ENCODE measurements at places on chromosomes 3 and 15.

- no peak for DNase-seq
These were observed 229.7 kb upstream of the KCNMB2 start for GRCh38 chr3:178306432-178307115.

- DNase-seq: no peak
These were observed 82.0 kb upstream of the XXYLT1 start for GRCh38 chr3:195352895-195353488.

GRCh38 chr3:122349171-122349570 lies 24.1 kb downstream of the CSTA start:
- no peak for DNase-seq

DNA sequence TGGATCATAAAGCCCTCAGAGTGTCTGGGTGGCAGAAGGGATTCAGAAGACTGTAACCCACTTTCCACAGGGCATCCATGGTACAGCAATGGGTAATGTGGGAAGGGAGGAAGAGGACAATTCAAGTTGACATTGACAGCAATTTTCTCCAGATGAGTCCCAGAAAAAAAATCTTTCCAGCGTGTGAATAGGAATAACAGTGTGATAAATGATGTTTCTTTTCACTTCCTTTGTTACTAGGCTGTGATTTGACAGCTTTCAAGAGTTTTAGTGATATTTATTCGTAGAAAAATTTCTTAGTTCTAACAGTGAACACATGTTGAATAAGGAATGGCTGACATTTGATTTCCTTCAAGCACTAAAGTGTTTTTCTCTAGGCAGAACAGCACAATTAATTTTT lies 186.4 kb downstream of the CADPS start:
- DNase-seq: no peak

GRCh38 chr15:38164507-38164906 lies 88.1 kb upstream of the SPRED1 start:
- DNase-seq: no peak

DNA sequence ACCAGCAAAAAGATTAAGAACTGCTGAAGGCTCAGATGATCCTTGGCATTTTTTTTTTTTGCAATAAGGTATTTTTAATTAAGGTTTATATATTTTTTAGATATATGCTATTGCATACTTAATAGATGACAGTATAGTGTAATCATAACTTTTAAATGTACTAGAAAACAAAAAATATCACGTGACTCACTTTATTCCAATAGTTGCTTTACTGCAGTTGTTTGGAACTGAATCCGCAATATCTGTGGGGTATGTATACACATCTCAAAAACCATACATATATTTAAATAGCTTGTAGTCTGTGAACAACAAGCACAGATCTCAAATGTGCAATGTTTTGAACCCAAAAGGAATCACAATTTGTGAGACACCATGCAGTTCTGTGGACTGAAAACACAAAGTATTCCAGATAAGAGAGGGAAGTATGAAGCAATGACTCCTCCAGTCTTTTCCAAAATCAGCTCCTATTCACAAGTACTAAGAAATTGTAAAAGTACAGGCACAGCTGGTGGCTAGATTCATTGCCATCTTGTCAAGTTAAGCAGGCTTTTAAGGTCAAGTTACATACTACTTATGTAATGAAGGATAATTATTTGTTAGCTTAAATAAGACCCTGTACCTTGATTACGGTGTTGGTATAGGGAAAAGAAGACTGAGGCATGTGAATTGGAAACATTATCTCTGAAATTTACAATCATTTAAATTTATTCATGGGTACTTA lies 331.1 kb downstream of the TBC1D5 start:
- DNase-seq: no peak

DNA sequence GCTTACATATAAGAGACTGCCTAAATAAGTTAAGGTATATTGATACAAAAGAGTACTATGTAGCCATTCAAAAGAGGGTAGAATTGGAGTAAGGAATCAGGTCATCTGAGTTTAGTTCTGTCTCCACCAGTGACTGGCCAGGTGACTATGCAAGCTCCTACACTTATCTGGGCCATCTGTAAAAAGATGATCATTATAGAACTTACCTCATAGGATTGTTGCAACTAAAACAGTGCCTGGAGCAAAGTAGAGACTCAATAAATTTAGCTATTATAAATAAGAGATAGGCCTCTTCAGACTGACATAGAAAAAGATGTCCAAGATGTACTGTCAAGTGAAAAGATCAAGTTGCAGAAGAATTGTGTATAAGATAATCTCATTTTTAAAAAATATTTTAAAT lies 1.7 kb upstream of the ATP8B4 start:
- no peak for DNase-seq

GRCh38 chr3:187838016-187838540 lies 92.8 kb upstream of the BCL6 start:
- DNase-seq: no peak

DNA sequence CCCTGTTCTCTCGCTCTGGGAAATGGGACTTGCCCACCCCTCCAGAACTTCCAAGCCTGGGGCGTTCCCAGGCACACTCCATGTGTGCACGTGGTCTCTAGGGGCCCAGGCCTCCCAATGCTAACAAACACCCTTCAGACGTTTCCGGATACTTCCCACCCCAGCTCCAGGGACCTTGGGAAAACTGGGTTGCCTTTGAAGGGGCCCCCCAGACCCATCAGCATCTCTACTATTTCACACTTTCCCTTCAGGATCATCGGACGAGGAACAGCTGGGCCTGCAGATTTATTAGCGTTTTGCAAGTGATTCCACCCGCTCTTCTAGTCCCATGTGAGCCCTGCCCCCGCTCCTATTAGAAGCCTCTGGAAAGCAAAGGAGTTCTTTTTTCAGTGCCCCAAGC lies 63.2 kb downstream of the MAGEF1 start:
- no peak for DNase-seq

DNA sequence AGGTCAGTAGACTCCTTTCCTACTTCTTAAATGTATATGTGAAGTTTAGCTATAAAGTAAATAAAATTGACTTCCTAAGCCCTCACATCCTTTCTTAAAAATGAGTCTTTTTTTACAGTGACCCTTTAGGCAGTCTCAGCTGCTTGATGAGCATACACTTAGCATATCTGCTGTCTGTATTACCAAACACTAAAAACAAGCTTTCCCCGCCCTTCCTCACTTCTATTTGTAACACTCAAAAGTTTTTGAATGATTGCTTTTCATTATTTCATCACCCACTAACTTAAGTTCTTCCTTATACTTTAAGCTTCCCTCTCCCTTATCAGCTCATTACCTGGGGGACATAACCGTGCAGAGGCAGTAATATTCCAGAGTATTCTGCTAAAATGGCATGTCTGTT lies 89.4 kb downstream of the PLOD2 start:
- DNase-seq: no peak

GRCh38 chr3:191020730-191021396 lies 158.4 kb upstream of the GMNC start:
- no peak for DNase-seq

- DNase-seq: no peak
These were observed 298.2 kb upstream of the SATB1 start for GRCh38 chr3:18723206-18723810.

DNA sequence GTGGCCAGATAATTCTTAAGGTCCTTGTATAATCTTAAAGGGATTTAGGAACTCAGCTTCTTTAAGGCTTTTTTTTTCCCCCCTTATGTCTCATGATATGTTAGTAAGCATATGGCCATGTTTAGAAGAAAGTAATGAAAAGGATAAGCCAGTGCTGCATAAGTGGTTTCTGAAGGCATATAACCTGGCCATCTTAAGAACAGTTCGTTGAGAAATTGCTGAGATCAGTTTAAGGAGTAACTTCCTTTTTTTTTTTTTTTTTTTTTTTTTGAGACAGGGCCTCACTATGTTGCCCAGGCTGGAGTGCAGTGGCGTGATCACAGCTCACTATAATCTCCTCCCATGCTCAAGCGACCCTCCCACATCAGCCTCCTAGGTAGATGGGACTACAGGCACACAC lies 51.7 kb downstream of the UBE2E2 start:
- no peak for DNase-seq
